ENCODE measurements at places on chromosomes 16 and 17.
A peak's percentile ranks its signal among the peaks of the same experiment; 100 is the strongest.

DNA sequence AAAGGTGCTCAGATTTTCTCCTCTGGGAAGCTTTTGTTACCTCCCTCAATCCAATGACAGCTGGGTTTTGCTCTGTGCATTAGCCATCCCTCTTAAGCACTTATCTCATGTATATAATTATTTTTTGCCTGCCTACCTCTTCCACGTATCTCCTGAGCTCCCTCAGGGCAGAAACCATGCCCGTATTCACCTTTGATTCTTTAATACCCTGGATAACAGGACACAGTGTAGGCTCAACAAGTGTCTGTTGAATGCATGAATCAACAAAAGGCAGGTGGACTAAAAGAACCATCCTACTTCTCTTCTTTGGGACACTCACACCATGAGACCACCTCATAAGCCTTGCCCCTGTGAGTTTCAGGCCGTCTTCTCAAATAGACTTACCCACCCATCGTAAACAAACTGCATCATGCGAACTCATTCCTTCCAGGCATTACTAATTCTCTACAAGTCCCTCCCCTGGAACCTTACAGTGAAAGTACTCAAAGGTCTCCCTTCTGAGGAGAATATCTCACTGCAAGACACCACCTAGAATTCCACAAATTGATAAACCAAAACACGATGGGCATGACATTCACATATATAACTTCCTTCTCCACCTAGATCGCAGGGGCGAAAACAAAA, 3.2 kb downstream of the ARHGAP17 start:
- no peak for DNase-seq

GRCh38 chr17:73007407-73007806, 85.1 kb downstream of the SLC39A11 start:
- no peak for DNase-seq

GRCh38 chr16:11350519-11350918, 5.3 kb downstream of the RMI2 start:
- no peak for DNase-seq

DNA sequence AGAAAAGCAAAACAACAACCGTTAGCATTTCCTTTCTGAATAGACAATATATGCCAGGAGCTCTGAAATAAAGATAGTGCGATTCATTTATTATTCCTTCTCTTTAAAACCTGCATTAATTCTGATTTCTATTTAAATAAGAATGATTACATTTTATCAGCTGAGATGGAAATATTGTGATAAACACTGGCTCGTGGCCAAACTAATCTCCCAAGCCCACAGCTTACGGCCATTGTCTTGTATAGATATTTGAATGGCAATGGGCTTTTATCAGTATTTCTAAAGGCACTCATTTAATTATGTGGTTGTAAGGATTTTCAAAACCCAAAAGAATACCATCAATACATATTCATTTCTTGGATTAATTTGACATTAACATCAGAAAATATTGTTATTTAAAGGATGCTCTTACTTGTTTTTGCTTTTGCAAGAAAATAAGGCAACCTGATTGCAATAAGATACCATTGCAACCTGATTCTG, 123.7 kb upstream of the IRX5 start:
- DNase-seq: no peak

DNA sequence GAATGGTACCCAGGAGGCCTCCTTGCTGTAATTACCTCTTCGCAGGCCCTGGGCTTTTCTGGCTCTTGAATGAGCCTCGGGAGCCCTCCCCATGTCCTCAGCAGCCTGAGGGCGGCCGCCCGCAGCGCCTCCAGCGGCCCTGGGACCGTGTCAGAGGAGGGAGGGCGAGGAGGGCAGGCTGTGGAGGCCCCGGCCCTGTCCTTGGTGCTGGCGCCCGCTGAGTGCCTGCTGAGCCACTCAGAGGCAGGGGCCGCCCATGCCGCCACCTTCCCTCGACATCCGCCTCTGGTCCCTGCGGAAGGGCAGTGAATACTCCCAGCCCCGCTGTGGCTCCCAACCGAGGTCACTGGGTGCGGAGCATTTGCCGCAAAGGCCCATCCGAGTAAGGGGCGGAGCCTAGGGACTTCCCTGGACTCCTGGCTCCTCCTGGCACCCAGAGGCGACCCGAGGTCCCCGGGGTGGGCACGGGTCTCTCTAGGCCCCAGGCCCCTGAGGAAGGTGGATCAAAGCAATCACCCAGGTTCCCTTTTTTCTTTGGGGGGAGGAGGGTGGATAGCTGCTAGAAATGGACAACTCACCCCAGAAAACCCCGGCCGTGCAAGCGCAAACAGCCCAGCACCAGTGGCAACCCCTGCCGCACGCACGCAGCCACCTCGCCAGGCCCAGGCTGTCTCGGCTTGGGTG, 2.8 kb downstream of the RBFOX3 start:
- DNase-seq: peak; percentile 52

DNA sequence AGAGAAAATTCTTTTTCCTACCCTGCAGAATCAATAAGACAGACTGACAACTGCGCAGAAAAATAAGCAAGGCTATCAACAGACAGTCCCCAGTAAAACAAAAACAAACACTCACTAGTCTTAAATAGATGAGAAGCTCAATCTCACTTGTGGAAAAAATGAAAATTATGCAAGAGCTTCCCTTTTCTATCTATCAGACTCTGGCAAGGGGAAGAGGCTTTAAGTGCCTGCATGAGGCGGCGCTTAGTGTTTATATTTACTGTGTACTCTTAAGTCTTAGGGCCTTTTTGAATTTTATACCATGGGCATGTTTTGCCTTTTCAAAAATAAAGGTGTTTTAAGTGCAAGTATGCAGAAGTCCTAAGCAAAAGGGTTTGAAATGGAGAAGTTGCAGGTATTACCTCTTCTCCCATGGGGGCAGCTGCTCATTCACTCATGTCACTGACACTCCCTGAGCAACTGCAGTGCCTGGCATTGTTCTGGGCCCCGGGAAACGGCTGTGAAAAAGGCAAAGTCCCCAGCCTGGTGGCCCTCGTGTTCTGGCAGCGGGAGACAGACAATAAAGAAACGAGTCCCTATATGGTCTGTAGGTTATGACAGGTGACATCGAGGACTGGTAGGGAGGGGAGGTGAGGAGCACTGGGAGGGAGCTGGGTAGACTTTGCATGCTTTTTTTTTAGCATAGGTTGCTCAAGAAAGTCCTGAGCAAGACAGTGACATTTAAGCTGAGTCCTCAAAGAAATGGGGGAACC, 35.2 kb downstream of the HSBP1 start:
- DNase-seq: no peak

Measured in GM12891 (cell line).